ENCODE measurements at places on chromosomes 4 and X.

DNA sequence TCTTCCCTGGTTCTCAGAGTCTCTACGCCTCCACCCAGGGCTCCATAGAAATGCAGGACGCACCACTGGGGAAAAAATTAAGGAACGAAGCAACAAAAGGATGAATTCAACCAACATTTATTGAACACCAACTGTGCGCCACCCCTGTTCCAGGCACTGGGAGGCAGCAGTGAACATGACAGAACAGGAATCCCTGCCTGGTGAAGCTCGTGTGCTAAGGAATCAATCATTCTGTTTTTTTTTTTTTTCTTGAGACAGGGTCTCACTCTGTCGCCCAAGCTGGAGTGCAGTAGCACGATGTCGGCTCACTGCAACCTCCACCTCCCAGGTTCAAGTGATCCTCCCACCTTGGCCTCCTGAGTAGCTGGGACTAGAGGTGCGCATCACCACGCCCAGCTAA, 1.9 kb upstream of the FTSJ1 start:
- DNase-seq, result peak; percentile 54

DNA sequence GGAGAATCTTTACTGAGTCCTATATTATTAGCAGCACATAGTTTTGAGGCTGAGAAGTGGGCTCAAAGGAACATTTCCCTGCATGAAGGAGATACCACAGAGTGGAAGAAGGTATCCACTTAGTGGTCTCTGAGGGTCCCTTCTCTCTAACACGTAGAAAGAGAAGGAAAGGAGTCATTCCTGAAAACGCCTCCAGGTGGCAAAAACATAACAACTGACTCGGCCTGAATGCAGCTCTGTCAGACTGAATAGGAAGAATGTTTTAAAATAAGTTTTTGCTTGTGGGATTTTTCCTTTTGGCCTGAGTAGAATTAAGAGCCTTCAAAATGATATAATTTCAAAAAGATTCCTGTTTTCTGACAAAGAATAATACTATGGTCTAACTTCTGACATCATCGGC, 23.3 kb downstream of the RPGR start:
- DNase-seq, result peak; percentile 19

GRCh38 chr4:111905511-111905910, 239.7 kb upstream of the FAM241A start:
- DNase-seq, result no peak

GRCh38 chr4:159447296-159447695, 344.4 kb downstream of the RAPGEF2 start:
- DNase-seq, result no peak

DNA sequence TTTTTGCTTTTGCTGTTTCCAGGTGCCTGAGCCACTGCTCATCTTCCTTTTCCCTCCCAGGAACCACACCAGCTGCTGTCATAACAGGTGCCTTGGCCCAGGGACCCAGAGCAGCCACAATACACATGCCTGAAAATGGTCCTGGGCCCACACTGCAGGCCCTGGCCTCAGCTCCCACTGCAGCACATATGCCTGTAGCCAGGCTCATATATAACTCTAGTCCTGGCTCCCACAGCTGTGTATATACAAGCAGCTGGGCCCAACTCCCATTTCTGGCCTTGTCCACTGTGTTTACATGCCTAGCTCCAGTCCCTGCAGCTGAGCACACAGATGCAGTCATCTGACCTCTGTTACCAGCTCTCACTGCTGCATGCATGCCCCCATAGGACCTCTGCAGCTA, 930.5 kb downstream of the ADGRL3 start:
- DNase-seq, result no peak

- no peak for DNase-seq
Measured at GRCh38 chr4:112559053-112559452, 43.1 kb upstream of the NEUROG2 start.

GRCh38 chr4:13840502-13841190, 213.1 kb upstream of the BOD1L1 start:
- no peak for DNase-seq

DNA sequence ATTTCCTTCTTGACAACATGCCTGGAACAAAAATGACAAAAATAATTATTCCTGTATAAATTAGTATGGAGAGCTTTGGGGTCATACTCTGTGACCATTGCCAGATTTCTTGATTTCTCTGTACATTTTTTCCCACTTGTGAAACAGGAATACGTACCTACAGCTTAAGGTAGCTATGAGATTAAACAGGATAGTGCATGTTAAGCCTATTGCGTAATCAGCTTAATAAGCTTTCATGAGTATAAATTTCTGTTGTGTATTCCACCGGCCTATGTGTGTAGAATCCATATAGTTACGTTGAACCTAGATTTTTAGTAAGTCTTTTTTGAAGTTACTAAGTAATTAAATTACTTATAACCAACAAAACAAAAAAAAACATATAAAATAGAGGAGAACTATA, 334.9 kb downstream of the DCTD start:
- no peak for DNase-seq

DNA sequence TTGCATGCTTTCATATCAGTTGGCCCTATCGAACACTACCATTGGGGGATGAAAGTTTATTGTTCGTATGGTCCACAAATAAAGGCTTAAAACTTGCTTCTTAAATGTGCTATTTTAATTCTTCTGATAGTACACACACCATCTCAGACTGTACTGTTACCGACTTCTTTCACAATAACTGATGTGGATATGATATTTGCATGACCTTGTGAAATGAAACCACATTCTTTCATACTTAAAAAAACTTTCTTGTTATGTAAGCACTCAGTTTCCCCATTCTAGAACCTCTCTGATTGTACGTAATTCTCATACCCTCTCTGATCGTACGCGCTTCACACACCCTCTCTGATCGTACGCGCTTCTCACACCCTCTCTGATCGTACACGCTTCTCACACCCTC, 12.0 kb upstream of the WDR19 start:
- DNase-seq, result no peak

- no peak for DNase-seq
Measured at GRCh38 chr4:186250760-186251159, 15.2 kb upstream of the F11 start.

GRCh38 chr4:56817840-56818491, 3.5 kb downstream of the SPINK2 start:
- DNase-seq, result no peak

DNA sequence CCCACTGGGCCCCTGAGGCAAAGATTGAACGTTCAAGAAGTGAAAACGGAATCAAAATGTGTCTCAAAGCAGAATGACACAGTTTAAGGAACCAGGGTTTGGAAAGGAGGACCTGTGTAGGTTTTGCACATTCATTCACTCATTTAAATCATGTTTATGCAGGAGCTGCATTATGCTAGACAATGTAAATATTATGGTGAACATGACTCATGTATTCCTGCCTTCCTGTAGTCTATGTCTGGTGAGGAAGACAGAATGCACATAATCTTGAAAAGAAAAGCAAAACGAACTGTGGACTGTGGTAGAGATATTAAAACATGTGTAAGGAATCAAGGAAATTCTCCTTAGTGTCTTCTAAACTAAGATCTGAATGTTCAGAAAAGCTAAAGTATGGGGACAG, 311.8 kb upstream of the SMIM31 start:
- no peak for DNase-seq

DNA sequence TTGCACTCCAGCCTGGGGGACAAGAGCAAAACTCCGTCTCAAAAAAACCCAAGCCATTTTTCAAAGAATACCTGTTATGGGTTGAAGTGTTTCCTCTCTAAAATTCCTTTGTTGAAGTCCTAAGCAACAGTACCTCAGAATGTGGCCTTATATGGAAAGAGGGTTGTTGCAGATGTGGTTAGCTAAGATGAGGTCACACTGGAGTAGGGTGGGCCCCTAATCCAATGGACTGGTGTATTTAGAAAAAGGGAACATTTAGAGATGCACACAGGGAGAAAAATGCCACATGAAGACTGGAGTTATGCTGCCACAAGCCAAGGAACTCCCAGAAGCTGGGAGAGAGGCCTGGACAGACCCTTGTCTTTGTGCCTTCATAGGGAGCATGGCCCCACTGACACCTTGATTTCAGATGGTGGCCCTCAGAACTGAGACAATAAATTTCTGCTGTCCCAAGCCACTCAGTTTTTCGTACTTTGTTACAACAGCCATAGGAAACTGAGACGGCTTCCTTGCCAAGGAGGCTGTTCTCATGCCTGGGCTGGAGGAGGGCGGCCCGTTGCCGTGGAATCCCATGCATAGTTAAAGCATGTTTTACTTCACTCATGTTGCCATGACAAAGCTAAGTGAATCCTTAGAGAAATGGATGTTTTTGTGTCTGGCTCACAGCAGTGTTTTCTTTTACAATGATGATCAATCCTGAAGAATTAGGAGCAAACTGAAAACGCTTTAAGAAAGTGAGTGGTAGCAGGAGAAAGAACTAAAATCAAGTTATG, 16.5 kb downstream of the TRAPPC2 start:
- DNase-seq, result no peak

DNA sequence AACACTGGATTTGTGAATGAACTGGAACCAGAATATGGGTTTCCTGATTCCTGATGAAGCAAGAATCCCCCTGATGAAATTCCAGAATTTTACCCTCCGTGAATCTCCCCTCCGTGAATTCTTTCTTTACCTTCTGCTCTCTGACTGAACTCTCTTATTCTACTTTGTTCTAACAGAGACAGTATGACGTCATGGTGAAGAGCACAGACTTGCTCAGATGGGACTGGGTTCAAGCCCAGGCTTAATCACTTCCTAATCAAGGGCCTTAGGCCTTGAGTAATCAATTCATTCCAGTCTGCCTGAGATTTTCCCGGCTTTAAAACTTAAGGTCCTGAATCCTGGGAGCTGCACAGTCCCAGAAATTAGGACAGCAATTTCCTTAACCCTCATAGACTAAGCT, 64.5 kb downstream of the IQCM start:
- no peak for DNase-seq

- no peak for DNase-seq
Measured at GRCh38 chrX:12988797-12989196, 13.9 kb downstream of the TMSB4X start.

GRCh38 chrX:44568196-44568595, 25.5 kb upstream of the FUNDC1 start:
- no peak for DNase-seq

DNA sequence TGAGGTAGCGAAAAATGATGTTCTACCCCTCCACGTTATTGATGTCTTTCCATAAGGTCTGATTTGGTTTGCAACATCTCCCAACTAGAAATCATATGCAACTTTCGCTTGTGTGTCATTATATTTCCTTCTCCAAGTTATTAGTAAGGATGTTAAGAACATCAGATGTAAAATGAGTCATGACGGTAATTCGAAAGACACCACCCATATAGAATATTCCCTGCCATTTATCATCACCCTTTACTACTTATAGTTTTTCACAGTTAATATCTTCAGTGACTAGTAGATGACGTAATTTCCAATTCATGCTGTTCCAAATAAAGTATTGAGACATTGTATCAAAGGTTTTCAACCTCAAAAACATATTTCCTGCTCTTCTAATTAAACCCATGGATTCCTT, 146.7 kb upstream of the MAP3K15 start:
- DNase-seq, result no peak

GRCh38 chr4:4426511-4427120, 39.7 kb downstream of the NSG1 start:
- no peak for DNase-seq

- DNase-seq, result peak; percentile 45
Measured at GRCh38 chrX:18290200-18290599, 64.3 kb downstream of the SCML2 start.

- DNase-seq, result no peak
Measured at GRCh38 chr4:91057871-91058270, 930.7 kb downstream of the CCSER1 start.

DNA sequence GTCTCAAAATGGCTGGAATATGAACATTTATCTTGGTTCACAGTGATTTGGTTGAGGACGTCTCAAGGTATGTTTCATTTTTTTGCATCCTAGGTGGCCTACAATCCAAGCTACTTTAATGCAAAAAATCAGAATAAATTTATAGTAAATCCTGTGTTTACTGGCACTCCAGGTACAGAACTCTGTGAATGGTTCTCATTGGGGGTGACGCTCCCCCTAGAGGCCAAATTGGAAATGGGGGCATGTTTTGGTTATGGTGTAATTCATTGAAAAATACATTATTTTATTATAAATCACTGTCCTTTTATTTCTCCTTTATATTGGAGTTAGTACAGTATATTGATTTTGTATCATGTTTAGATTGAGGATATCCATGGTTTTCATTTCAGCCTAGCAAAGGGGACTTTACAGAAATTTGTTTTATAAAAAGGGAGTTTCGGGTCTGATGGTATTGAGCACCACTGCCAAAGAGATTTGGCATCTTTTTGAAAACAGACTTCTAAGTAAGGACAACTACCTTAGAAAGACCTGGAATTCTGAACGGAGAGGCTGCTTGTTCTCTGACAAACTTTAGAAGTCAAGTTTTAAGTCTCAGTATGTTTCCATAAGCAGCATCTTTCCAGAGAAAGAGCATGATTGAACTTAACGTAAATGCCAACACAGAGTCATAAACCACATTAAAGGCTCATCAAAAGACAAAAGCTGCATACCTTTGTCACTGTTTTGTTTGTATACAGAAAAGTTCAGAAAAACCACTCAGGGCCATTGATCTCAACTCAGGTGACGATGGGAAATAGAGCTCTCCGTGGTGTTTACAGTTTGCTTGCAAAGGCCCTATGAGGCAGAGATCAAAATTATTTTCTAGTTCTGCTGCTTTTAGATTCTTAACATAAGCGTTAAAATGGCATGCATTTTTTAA, 19.4 kb downstream of the MTM1 start:
- DNase-seq, result peak; percentile 69

DNA sequence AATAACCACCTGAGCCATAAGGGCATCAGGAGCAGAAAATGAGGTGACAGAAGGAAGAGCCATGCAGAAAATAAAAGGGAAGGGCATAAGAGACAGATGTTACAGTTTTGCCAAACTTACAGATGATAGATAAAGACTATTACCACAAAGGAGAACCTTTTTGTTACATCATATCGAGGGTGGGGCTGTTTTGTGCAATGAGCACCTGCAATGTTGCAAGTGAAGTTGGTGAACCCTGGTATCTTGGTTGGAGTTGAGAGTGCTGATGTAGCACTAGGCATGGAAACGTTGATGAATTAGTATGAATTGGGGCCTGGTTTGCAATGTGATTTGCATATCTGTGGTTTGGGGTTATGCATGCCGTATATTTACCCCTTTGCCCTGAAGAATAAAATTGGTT, 119.8 kb upstream of the TEX13D start:
- no peak for DNase-seq

DNA sequence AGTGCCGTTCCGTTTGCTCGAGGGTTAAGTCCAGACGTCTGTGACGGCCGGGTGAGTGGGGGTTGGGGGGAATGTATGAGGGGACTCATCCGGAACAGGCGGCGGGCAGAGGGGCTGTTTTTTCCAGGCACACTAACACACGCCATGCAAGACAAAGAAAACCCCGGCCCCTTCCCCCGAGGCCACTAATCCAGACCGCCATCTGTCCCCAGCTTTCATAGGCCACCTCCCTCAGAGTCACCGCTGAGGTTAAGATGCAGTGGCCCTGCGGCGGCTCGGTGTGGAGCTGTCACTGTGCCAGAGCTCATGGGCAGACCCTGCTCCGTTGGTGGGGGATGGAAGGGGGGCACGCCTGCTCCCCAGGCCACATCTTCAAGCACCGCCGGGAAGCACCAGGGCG, 34.1 kb downstream of the SORCS2 start:
- DNase-seq, result no peak

All from HAP-1 (cell line).